ENCODE measurements at places on chromosomes 6 and 20.

DNA sequence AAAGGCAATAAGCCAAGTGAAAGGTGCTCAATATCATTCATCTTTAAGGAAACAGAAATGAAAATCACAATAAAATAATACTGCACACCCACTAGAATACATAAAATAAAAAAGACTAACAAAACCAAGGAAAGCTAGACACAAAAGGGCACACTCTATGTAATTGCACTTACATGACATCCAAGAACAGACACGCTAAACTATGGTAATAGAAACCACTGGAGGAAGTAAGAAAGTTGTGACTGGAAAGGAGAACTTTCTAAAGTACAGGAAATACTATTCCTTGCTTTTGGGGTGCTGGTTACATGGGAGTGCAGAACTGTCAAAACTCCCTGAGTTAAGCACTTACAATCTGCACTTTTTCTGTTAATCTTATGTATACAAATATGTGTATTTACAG lies 253.7 kb upstream of the RUNX2 start:
- no peak for DNase-seq

DNA sequence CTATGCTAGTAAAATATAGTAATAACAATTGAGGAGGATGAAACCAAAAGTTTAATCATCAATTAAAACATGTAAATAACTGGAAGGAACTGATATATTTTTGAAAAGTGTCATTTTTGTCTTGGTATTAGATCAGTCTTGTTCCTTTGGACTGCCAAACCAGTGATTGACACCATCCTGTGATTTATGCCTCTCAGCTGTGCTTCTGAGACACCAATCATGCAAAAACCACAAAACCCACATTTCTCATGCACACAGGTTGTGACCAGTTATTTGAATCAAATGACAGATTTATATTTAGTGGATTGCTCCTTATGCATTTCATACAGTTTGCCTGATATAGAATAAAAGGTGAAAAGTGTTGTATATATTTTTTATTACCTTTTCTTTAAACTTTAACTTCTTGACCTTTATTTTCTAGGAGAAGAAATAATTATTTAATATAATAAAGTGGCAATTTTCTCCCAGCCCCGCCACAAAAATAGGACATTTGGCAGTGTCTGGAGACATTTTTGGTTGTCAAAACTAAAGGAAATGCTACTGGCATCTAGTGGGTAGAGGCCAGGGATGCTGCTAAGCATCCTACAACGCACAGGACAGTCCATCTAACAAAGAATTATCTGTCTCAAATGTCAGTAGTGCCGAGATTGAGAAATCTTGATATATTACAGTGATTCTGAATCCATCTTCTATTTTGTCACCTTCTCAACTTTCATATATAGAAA lies 383.6 kb downstream of the BCKDHB start:
- DNase-seq = no peak

DNA sequence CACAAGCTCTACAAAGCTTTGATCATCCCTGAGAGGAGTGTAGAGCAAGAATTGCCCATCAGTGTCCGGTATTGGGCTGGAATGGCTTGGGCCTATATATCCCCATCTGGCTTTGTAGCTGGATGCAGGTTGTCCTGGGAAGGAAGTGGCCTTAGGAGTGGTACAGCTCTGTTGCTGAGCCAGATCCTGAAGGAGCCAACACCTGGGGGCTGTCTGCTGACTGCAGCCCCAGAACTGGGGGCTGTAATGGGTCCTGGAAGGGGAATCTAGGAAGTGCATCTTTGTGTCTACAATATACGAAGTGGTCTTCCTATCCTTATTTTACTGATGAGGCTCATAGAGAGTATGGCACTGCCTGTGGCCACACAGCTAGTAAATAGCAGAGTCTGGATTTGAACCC lies 145.9 kb downstream of the CDC5L start:
- no peak for DNase-seq

DNA sequence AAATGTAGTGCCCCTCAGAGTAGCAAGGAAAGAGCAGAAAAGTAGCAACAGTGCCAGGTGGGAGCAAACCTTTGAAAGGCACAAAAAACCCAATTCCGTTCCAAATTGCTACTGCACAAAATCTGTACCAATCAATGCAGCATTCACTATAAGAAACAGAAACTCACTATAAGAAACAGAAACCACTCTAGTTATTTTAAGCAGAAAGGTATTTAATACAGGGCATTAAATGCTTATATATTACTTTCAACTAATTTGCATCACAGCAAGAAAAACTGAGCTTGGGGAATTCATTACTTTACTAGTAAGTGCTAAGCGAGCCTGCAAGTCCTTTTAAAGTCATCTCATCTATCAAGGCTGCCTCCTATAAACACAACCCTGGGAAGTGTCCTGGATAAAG lies 116.5 kb upstream of the OLIG3 start:
- no peak for DNase-seq

GRCh38 chr6:18160911-18161310 lies 5.7 kb downstream of the KDM1B start:
- DNase-seq = no peak

- no peak for DNase-seq
Observed at GRCh38 chr6:41404182-41404845, 68.9 kb downstream of the NCR2 start.

DNA sequence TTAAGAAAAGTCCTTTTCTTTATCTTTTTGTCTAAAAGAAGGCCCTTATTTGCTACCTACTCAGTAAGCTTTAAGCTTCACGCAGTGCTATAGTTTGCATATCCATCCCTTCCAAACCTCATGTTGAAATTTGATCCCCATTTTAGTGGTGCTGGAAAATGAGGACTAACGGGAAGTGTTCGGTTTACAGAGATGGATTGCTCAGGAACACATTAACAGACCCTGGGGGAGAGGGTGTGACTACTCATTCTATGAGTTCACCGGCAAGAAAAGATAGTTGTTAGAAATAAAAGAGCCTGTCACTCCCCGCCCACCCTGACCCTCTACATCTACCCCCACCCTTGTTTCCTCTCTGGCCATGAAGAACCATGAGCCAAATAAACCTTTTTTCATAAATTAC lies 546.2 kb downstream of the MEI4 start:
- DNase-seq = no peak

DNA sequence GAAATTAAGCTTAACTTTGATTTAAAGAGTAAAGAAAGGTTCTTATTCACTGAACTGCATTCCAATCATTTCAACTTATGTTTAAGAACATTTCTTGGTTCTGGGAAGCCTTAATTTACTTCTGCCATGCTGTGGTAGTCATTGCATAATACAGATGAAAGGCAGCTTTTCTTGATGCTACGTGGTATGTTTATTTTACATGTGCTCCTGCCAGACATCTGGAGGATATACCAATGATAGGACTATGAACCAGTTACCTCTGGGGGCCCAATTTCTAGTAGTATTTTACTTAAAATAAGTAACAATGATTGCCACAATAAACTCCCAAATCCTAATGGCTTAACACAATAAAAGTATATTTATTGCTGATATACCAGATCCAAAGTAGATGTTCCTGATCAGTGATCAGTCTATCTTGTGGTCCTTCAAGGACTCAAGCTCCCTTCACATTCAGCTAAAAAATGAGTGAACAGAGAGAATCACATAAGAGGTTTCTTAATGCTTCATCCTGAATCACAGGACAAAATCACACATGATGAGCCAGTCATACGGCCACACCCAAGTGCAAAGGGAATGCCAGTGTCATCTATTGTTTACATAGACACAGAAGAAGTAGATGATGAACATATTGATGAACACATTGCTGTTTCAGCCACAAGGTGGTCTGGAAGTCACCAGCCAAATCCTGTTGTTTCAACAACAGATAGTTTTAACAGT lies 56.5 kb upstream of the CCN2 start:
- DNase-seq = no peak

DNA sequence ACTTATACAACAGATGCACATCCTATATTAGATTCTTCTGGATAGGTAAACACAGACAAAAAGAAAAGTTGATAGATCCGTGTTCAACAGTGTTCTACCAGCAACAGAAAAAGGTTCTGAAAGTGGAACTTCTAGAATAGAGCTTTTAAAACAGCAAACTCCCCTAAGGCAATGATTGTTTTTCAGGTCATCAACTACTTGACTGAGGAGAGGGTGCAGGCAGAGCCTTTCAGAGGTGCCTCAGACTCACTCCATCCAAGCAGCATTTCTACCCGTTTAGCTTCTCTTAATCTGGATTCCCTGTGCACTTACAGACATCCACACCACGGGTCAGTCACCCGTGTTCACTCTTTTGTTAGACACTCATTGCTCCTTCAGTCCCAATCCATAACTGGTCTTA lies 28.9 kb downstream of the FYN start:
- no peak for DNase-seq

GRCh38 chr6:37116326-37116725 lies 53.6 kb upstream of the PIM1 start:
- no peak for DNase-seq

DNA sequence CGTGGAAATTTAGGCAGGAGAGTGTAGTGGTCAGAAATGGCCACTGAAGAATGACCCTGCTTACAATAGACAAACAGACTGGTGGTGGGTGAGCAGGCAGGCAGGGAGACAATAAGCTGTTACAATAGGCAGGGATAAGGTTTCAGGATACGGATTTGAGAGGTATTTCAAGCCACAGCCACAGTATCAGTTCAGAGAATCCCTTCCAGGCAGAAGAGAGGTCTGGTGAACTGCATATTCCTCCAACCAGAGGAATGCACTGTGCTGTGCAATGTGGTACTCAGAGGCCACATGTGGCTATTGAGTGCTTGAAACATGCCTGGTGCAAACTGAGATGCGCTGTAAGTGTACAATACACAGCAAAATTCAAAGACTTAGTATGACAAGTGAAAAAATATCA lies 20.6 kb downstream of the RMND1 start:
- no peak for DNase-seq

DNA sequence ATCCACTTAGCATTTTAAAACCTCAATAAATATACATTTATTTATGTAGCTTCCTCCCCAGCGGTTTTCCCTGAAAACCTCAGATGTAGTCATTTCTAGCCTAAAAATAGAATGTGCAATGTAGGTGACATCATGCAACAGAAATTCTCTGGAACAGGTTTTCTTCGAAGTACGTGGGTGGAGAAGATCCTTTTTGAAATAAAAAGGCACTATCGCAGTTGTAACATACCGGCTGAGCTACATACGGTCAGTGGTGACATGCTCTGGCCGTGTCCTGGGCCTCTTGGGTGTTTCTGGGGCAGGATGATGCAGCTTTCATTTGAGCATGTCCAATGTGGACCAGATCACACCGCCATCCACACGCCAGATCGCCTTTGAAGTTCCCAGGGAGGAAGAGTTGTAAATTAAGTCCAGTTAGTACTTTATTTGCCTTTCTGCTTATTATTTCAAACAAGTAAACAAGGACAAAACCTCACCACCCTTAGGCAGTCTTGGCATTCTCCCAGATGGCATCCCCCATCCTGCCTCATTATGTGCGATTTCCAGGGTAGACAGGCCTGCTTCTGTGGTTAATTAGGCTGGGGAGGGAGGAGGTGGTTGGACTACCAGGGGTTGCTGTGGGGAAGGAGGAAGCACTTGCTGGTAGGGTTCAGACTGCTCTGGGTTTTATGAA lies 109.5 kb upstream of the CLDN20 start:
- DNase-seq = peak; percentile 19

DNA sequence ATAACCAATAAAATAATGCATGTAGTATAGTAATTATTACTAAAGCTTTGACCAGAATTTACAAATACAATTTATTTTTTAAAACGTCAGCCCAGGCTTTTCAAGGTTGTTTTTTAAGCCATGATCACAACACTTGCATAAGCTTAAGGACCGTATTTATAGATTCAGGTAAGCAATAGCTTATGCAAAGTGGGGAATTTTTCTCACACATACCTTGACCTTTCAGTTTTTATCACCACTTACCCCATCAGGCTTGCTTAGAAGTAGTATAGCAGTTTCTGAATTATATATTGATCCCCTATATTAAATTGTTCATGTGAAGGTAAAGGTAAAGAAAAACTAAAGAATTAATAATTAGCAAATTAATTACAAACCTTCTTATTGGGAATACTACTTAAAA lies 232.3 kb upstream of the FKBP1C start:
- DNase-seq = no peak

DNA sequence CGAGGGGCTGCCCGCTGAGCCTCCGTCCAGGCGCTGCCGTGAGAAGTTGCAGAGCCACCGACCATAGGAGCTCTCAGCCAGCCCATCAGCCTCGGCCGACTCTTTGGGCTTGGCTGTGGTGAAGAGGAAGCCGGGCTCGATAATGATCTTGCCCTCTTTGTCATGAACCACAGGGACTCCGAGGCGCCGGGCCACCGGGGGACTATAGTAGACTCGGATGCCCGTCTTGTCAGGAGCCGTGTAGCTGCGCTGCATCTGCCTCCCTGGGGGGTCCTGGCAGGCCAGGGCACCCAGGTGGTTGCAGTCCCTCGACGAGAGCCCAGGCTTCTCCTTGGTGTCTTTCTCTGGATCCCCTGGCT lies 20.5 kb upstream of the DSN1 start:
- no peak for DNase-seq

GRCh38 chr6:129416337-129416990 lies 293.5 kb downstream of the ARHGAP18 start:
- DNase-seq = no peak

GRCh38 chr6:34229877-34230276 lies 6.8 kb upstream of the HMGA1 start:
- no peak for DNase-seq

- DNase-seq = peak; percentile 51
Observed at GRCh38 chr6:152206072-152206818, 398.8 kb downstream of the ESR1 start.

DNA sequence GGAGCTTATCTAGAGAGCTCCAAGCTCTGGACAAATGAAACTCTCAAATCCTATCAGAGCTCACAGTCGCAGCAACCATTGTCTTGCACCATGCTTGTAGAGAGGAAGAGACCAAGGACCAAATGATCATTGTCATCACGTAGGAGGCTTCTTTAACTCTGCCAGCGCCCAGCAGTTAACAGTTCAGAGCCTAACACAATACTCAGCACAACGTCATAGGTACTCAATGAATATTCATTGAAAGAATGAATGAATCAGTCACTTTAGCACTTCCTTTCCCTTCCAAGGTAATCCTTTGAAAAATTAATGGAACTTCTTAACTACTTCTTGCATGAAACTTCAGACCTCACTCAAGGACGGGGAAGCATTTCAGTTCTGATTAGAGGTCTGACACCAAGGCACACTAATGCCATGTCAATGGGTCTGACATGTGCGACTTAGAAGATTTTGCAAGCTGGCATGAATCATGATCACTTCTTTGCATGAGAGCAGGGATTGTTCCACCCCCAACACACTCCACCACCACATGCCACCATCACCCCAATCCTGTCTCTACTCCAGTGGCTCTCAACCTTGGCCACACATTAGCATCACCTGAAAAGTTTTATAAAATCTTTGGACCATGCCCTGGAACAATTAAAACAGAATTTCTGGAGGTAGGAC lies 45.1 kb downstream of the KHDC1L start:
- DNase-seq = no peak

Measured in CD4-positive, alpha-beta T cell treated with Interleukin-10 for 1 hour (primary cell).